Fibroblast of skin of right quadriceps (primary cell): ENCODE measurements at places on chromosomes 12 and 14.

GRCh38 chr14:95444132-95445129 lies 72.0 kb downstream of the SYNE3 start:
- DNase-seq = no peak

- DNase-seq = no peak
These were observed 118.7 kb upstream of the MDM1 start for GRCh38 chr12:68450947-68451260.

- DNase-seq = peak; percentile 63
These were observed 2.0 kb upstream of the EMP1 start for GRCh38 chr12:13194401-13195110.

GRCh38 chr12:67026487-67027246 lies 242.5 kb upstream of the CAND1 start:
- no peak for DNase-seq

DNA sequence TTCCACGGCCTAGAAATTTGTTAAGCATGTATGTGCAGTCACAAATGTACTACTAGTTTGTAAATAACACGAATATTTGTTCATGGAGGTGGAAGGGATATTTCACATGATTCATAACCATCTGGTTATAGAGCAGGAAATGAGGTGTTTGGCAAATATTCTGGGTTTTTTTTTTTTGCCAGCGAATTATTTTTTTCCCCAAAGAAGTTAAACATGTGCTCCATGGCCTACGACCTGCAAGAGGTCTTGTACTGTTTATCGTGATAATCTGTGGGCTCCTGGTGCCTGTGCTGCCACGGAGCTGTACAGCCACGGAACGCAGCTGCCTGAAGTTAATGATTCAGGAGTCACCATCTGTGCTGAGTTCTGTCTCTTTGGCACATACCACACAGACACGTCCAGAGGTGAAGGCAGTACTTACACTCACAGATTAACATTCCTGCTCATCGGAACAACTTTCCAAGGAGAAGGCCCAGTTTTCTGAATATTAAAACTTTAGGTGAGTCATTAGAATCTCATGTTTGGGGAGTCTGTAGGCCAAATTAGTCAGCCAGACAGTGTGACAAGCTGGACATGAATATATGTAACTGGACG lies 156.3 kb downstream of the TMX1 start:
- DNase-seq = peak; percentile 98

DNA sequence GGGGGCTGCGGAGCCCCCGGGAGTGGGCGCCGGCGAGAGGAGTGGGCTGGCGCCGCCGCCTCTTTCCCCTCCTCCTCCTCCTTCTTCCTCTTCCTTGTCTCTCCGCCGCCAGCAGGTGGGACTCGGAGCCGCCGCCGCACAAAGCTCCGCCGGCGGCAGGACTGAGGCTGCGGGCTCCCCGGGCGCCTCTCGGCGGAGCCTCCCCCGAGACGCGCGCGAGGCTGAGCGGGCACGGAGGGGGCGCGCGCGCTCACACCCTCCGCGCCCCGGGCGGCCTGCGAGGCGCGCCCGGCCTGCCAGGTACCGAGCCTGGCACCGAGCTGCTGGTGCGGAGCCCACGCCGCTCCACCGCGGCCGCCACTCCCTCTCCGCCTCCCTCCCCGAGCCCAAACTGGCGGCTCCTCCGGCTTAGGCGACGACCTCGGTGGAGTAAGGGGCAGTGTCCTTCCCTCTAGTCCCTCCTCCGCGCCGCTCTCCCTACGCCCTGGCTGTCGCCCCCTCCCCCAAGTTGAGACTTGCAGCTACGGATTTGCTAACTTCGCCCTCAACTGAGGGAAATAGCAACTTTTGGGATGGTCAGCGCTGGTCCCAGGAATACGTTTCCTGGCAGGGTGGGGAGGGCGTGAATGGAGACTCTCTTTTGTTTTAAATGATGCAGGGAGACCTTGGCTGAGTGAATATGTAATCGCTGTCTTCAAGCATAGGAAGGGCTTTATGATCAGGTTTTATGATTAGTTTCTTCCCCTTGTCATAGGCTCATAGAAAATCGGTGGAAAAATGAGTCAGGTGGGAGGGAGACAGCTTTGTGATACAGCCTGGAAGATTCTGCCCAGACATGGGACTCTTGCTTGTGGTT lies 199.5 kb upstream of the CAND1 start:
- peak; percentile 17 for DNase-seq

DNA sequence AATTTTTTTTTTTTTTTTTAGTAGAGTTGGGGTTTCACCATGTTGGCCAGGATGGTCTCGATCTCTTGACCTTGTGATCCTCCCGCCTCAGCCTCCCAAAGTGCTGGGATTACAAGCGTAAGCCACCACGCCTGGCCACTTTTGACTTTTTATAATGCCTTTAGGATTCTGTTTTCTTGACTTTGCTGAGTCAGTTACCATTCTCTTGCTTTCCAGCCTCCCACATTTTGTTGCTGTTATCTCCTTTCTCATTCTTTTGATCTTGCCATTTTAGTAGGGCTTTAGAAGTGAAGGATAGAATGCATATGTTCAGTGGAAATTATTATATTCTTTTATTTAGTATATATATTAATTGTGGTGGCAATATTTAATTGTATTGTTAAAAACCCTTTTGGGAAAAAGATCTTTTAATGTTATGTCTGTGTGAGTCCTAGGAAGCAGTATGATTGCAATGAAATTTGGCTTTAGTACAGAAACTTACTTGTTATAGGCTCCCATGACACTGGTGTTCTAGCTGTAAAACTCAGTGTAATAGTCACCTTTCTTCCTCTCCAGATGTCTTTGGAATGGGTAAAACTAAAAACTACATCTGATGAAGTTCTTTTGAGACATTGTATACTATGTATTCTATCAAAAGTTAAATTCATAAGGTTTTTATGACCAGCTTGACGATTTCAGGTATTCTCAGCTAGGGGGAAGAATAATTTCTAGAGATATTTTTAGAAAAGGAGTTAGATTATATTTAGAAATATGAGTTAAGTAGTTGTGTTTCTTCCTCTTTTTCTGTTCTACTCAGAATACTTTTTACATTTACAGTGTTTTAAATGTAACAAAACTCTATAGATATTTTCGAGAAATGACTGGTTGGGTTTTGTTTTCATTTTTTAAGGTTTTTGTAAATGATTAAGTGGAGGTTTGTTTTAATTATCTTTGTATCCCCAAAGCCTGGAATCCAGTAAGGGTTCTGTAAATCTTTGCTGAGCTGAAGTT lies 74.7 kb downstream of the APAF1 start:
- DNase-seq = no peak

GRCh38 chr14:48250575-48250974 lies 575.2 kb upstream of the MDGA2 start:
- no peak for DNase-seq
